Stimulated activated CD4-positive, alpha-beta T cell treated with anti-CD3 and anti-CD28 coated beads, Interleukin-15, amount 100 ng/mL, for 48 hours (primary cell): ENCODE measurements at places on chromosomes 12 and 14.

DNA sequence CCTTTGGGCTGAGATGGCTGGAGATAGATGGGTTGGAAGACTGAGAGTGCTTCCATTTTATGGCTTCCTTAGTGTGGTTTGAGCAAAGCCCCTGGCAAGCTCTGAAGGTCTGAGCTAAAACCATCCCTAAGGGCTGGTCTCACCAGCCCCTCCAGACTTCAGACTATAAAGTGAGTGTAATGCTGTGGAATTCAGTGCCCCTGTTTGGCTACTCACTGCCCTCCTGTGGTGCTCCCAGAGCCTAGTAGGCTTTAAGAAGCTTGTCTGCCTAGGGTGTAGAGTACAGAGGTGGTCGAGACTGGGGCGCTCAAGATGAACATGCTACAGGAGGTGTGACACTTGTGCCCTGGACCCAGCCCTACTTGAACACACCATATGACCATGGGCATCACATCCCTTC, 246.7 kb upstream of the FKBP4 start:
- no peak for DNase-seq

DNA sequence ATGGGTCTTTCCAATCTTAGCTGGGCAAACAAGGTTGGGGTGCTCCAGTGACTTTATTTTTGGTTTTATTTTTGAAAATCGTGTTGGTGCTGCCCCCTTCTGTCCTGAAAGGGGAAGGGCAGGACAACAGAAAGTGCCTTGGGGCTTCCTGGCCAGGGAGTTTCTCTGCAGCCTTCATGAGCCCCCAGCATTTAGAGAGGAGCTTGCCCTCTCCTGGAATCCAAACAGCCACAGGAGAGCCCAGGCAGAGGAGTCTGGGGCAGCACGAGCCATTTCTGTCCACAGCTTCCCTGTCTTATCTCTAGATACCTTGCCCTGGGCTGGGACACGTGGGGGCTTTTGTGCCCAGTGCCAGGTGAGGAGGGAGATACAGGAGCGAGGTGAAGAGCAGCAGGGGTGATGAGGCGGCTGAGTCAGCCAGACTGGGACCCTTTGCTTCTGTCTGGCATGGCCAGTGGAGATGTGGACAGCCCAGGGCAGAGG, 4.4 kb upstream of the C1RL start:
- no peak for DNase-seq

GRCh38 chr12:27754795-27755194, 25.2 kb upstream of the KLHL42 start:
- DNase-seq, result no peak

DNA sequence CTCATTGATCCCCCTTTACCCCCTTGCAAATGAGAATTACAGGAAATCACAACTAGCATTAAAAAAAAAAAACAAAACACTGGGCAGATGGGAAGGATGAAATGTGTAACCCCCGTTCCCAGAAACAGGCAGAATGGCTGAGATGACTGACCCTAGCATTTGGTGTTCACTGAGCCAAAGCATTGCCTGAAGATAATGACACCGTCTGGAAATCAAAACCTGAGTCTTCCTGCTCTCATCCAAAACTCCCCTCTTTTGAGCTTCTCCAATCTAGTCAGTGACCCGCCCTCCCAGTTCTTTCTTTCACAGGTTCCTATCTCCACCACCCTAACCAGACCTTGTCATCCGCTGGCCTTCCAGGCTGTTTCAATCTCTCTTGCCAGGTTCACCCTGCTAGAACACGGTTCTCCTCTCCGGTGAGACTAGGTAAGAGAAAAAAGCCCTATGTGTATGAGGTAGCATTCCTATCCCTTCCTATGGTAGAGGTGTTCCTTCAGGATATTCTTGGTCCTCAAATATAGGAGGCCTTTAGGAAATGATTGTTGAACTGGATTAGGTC, 21.3 kb downstream of the SUSD6 start:
- DNase-seq, result no peak

GRCh38 chr14:101972126-101972866, 7.9 kb downstream of the DYNC1H1 start:
- DNase-seq, result no peak

GRCh38 chr12:76307083-76307482, 41.1 kb downstream of the BBS10 start:
- no peak for DNase-seq

GRCh38 chr12:22101749-22102243, 55.8 kb downstream of the CMAS start:
- DNase-seq, result no peak

GRCh38 chr12:45034861-45035265, 16.0 kb downstream of the DBX2 start:
- DNase-seq, result no peak

GRCh38 chr14:64190974-64191502, 103.1 kb downstream of the ESR2 start:
- no peak for DNase-seq

- no peak for DNase-seq
Measured at GRCh38 chr14:71319666-71320065, 412.4 kb downstream of the PCNX1 start.

DNA sequence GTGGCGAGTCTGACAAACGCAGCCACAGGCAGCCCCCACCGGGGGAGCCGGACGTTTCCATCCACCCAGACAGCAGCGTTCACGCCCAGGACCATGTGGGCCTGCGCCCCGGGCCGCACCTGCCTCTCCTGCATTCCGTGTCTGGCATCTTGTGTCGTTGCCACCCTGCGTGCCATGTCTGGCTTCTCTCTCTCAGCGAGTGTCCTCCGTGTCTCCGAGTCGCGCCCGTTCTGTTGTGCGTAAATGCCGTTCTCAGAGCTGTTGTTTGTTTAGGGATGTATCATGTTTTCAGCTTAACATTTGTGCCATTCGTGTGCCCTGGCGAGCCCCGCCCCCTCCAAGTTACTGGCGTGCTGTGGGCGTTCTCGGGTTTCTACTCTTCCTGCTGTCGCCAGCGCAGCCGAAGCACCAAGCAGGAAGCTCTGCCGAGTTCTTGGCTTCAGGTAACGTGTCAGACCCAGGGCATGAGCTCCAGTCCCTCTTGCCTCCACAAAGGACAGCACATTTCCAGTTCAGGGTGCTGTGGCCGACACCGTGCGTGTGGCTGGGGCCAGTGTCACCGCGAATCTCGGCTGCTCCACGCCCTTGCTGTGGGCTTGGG, 34.6 kb downstream of the NOC4L start:
- no peak for DNase-seq

DNA sequence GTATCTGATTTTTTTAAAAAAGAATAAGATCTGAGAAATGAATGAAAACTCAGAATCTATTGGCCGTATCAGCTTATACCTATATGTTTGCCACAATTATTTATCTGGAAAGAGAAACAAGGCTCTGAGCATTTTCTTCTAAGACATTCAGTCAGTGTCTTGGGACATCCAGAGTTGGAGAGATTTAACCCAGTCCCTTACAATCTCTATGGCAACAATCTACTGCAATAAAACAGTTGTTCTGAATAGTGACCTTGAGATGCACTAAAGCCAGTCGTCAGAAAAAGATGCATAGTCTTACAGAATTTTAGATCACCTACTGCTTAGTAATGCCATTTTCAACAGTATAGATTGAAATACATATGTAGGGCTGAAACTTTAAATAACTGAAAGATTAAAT, 52.0 kb upstream of the SOCS2 start:
- no peak for DNase-seq

DNA sequence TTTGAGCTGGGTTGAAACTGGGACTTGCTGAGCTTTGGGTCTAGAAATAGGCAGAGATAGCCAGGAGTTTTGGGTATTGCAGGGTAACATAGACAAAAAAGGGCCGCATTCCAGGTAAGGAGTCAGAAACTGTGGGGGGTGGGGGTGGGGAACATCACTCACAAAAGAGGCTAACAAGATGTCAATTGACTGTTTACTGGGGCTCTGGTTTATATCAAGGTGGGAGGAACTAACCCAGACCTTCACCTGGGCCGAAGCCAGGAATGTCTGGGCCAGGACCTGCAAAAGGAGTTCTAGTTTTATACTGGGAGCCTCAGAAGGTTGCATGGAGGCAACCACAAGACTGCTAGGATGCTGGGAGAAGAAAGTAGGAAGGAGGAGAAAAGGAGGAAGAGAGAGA, 154.4 kb downstream of the EMP1 start:
- no peak for DNase-seq

GRCh38 chr14:54189748-54190354, 207.0 kb upstream of the CDKN3 start:
- no peak for DNase-seq

GRCh38 chr14:25037032-25037431, 12.9 kb downstream of the STXBP6 start:
- no peak for DNase-seq

DNA sequence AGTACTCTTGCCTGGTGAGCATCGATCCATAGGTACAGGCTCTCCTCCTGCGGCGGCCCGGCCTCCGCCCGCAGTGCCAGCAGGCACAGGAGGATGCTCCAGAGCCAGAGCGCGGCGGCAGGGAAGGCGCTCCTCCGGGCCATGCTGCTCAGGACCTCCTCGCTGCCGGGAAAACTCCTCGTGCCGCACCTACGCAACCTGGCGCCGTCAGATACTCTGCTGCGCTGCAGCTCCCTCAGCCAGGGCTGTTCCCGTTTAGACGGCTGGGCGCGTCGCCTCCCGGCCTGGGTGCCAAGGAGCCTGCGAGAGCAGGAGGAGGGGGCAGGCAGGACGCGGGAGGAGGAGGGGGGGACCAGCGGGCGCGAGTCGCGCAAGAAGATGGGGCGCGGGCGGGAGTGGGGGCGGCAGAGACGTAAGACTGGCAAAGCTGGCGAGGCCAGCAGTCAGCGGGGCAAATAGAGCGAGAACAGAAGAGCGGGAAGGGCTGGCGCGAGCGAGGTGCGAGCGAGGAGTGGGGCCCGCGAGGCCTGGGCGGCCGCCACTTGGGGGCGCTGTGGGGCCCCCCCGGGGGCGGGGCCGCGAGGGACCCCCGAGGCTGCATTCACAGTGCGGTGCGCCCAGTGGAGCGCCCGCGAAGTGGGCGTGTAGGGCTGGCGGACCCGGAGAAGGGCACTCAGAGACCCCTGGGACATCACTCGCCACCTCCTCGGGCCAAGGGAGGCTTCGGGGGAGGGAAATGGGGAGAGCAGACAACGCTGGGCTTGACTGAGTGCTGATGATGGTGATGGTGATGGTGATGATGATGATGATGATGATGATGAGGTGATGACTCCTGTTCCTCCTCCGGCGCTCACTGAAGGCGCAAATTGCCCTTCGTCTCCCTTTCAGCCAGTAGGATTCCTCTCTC, at the start of gene WIF1:
TSS of gene WIF1 (minus strand) at position 257 of the 907 bp plus-strand sequence. CDS start at position 143, 114 bp downstream.
- DNase-seq, result peak; percentile 5

DNA sequence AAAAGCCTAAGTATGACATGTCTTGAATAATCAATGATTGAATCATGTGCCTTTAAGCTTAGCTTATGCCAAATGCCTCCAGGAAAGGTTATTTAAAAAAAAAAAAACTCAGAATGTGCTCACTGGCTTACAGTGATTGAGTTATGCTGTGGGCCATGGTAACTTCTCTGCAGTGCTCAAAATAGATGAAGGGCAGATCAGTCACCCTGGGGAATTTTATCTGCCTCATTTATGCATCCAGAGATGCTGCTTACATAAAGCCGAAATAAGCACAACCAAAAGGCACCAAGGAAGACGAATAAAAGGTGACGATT, 118.7 kb upstream of the MDM1 start:
- peak; percentile 19 for DNase-seq

DNA sequence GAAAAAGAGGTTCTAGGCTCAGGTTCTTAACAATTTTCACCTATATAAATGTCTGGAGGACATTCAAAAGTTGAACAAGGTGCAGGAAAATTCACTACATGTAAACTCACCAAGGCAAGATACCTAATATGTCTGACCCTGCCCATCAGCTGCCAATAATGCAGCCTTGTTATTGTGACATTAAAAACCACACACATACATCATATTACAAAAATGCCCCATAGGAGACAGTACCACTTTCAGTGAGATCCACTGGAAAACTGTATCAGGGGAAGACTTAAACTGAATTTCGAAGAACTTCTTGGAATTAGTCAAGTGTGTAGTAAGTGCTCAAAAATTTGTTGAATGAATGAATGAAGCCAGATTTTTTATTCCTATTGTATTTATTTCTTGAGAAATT, 83.1 kb downstream of the KICS2 start:
- no peak for DNase-seq

DNA sequence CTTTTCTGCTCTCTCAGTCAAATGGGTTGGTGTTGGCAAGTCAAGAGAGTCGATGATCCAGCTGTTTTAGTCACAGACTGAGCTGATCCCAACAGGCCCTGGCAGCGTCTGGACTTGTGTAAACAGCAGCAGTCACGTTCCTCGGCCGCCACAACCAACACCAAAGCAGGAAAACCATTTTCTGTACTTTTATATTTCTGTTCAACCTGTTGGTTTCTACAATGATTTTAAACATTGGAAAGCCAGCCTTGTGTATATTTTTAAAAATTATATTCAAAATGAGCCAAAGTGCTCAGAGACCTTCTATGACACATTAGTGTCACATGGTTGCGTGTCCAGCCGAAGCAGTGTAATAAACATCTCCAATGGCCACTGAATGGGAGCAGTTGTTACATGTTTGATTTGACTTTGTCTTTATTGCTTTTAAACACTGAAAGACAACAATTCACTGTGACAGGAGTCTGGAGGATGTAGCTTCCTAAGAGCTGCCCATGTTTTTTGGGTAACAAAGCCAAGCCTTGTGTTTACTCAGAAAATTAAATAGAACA, 5.9 kb upstream of the SIVA1 start:
- DNase-seq, result no peak

GRCh38 chr12:30725739-30726138, 29.0 kb downstream of the CAPRIN2 start:
- no peak for DNase-seq

DNA sequence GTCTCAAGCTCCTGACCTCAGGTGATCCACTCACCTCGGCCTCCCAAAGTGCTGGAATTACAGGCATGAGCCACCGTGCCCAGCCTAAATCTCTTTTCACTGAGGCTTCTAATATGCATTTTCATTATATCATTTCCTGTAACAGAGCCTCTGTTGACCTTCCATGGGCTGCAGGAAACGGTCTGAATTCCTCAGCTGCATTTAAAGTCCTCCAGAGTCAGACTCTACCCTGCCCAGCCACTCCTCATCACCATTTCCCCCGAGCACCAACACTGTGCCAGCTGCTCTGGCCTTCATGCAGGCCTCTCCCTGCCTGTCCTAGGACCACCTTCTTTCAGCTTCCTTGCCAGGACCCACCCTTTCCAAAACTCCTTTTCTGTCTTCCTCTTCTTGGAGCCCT, 9.8 kb upstream of the NFKBIA start:
- no peak for DNase-seq

DNA sequence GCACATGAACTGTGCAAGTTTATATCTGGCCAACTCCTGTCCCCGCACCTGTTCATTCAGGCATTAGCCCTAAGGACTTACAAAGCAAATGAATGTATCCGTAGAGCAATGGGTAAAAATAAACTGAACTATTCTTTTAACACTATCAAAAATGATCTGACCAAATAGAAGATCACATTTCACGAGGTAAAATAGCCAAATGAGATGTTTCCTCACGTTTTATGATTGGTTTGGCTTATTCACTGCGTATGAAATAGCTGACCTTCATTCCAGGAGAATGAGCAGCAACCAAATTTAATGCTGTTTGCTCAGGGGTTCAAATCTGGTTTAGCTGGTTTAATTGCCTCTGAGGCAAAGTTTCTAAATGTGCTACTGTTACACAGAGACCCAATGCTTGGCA, 216.0 kb upstream of the EEA1 start:
- DNase-seq, result no peak
